Fibroblast of the conjunctiva (primary cell): ENCODE measurements at places on chromosomes 7 and 10.
A peak's percentile ranks its signal among the peaks of the same experiment; 100 is the strongest.

DNA sequence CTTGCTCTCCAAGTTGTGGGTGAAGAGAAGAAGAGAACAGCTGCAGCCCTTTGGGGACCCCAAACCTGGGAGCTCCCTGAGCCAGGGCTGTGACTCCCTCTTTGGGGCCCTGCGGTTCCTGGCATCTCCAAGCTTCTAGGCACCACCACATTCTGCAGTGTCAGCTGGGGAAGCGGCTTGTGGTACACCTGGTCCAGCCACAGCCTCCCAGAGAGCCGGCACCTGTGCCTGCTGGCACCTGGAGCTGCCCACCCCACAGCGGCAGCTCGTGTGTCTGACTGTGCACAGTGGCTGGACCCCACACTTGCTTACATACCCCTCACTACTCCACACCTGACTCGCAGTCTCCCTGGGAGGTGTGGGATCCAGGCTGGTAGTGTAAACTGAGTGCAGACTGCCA is 23.5 kb downstream of the FAM241B start:
- DNase-seq: no peak

- DNase-seq: no peak
Measured at GRCh38 chr10:84184517-84184916, 9.8 kb upstream of the CDHR1 start.

- DNase-seq: no peak
Measured at GRCh38 chr7:96045919-96046318, 273.6 kb downstream of the DYNC1I1 start.

DNA sequence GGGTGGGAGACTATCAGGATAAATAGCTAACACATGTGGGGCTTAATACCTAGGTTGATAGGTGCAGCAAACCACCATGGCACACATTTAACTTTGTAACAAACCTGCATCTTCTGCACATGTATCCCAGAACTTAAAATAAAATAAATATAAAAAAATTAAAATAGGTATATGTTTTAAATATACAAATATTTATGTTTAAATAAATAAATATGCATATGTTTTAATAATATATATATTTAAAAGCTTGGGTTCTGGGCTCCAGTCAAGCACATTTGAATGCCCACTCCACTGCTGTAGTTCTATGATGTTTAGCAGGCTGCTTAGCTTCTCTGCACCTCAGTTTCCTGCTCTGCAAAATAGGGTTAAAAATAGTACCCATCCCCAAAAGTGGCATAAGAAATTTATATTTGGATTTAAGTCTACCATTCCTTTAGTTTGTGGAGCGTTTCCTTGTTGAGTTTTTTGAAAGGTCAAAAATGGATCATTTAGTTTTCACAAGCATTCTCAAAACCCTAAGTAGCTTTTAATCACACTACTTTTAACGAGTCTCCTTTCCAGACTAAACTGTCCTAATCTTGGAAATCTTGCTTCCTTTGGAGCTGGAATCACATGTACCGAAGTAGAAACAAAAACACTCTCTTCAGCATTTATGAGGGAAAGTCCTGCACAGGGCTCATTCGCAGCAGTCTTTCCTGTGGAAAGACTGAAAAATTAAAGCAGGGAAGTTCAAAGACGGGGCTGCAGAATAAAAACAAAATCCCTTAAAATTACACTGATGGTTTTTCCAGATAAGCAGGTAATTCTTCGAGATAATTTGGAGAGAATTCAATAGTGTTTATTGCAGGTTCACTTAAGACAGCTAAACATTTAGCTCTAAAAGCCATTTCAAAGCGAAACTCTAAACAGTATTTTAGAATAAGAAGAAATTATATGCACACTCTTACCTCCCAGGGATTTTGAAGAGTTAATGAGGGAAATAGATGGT is 111.7 kb upstream of the LYZL1 start:
- no peak for DNase-seq

GRCh38 chr10:132515811-132516726 is 21.5 kb upstream of the INPP5A start:
- DNase-seq: no peak

DNA sequence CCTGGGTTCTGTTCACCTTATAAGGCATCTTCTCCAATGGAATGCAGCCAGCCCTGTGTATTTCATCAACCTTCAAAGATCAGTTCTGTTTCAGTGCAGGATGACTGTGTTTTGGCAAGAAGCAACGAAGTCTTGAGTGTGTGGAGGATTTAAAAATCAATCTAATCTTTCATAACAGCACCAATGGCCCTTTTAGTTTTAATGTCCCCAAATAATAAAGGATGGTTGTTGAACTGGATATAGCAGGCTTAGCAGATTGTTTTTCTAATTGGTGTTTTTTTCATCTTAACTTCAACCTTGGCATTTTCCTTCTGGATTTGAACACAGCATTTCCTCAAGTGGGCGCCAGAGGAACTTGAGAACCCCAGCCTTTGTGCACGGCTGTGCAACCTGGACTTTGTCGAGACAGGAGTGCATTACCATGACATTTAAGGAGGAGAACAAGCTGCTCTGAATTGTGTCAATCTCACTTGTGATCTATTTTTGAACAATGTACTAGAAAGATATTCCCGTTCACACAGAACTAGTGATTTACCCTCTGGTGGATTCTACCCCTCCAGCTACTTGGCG is 313.3 kb upstream of the AKR1E2 start:
- DNase-seq: peak; percentile 86

DNA sequence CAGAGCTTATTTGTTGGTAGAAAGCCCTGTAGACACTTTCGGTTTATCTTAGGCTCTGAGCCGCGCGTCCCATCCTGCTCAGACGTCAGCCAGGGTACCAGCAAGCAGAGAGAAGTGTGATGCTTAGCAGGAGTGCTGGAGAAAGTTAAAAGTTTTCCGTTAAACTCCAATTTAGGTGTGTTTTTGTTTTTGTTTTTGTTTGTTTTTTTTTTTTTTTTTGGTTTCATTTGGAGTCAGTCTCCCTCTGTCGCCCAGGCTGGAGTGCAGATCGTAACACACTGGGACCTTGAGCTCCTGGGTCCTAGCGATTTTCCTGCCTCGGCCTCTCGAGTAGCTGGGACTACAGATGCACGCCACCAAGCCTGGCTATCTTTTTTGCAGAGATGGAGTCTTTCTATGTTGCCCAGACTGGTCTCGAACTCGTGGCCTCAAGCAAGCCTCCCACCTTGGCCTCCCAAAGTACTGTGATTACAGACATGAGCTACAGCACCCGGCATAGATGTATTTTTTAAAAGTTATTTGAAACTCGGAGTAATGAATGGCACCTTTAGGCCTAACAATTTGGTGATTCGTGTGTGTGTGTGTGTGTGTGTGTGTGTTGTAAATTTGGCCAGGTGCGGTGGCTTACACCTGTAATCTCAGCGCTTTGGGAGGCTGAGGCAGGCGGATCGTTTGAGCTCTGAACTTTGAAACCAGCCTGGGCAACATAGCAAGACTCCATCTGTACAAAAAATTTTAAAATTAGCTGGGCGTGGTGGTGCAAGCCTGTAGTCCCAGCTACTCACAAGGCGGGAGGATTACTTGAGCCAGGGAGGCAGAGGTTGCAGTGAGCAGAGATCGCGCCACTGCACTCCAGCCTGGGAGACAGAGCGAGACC is 1.3 kb upstream of the HIP1 start:
- DNase-seq: no peak

GRCh38 chr10:30581779-30582380 is 47.7 kb downstream of the LYZL2 start:
- peak; percentile 40 for DNase-seq

GRCh38 chr7:47543714-47544113 is 38.2 kb downstream of the TNS3 start:
- no peak for DNase-seq

DNA sequence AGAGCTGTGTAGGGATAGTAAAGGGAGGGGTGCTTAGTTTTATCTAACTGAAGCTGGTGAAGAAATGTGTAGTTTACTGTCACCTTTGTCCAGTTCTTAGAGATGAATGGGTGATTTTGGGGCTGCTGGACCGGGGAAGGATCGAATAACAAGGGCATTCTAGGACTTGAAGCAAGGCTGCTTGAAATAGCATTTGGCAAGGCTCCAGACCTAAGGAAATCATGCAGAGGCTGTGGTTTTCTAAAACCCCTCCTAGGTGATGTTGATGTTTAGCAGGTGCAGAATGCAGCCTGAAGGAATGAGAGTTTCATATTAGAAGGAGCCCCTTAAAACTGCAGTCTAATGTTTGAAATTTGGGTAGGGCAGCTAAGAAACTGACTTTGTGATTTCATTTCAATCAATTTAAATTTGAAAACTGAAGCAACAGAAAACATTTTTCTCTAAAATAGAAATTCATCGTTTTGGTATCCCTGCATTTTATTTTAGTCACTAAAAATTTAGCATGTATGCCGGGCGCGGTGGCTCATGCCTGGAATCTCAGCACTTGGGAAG is 68.5 kb downstream of the TET1 start:
- DNase-seq: no peak

GRCh38 chr10:64156166-64156565 is 635.0 kb downstream of the REEP3 start:
- DNase-seq: no peak

- DNase-seq: no peak
Measured at GRCh38 chr10:72353028-72353964, 1.4 kb downstream of the DNAJB12 start.

- DNase-seq: peak; percentile 51
Measured at GRCh38 chr10:18666810-18667209, 7.6 kb downstream of the ARL5B start.

GRCh38 chr10:13224210-13224995 is 9.8 kb downstream of the UCMA start:
- DNase-seq: no peak

DNA sequence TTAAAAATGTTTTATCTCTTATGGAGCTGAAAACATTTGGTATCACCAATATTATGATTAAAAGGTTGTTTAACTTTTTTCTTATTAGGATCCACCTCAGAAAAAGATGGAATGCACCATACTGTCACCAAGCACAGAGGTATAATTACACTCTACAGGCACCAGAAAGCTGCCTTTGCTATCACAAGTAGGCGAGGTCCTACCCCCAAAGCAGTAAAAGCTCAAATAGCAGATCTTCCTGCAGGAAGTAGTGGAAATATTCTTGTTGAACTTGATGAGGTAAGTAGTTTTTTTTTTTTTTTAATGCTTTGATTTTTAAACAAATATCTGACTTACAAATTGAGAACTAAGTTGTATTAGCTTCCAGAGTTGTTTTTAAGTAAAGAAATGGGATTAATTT is 68.5 kb downstream of the BTAF1 start:
- no peak for DNase-seq

- no peak for DNase-seq
Measured at GRCh38 chr10:128000471-128001362, 93.8 kb downstream of the PTPRE start.

DNA sequence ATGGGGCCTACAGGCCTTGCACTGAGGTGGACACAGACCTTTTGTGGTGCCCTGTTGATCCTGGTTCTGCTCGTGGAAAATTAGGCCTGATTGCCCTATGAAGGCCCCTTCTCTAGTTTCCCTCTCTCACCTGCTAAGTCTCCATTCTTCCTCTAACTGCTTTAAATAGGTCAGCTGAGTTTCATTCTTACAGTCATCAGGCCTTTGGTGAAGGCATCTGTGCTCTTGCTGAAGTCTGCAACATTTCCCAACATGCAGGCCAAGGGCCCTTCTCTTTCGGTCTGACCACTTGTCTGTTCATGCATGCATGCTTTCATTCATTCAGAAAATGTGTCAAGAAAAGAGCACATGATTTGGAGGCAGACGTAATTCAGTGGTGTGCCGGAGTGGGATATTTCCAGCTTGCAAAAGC is 244.0 kb downstream of the BUB3 start:
- DNase-seq: no peak

GRCh38 chr7:19327018-19327417 is 181.8 kb upstream of the FERD3L start:
- peak; percentile 4 for DNase-seq

DNA sequence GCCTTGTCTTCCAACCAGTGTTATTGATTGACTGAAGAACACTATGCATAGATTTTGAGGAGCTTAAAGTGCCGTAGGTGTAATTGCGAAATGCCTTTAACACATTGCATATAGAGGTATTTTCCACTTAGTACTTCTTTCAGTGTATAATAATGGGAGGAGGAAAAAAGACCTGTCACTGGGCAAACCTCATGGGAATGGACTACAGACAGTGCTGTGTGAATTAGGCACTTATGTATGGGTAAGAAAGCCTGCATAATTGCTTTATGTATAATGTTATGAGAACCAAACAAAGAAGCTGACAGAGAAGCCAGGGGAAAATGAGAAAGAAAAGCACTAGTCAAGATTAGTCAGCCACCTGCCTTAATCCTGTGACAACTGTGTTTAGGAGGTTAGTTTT is 12.4 kb upstream of the SCRN1 start:
- DNase-seq: no peak

- no peak for DNase-seq
Measured at GRCh38 chr7:1081931-1082401, 5.9 kb upstream of the GPER1 start.
